ENCODE measurements at places on chromosomes 16 and 17.
A peak's percentile ranks its signal among the peaks of the same experiment; 100 is the strongest.

GRCh38 chr17:1839516-1839915 lies 9.7 kb downstream of the RPA1 start:
- DNase-seq: no peak

GRCh38 chr17:39755554-39756379 lies 18.0 kb downstream of the GRB7 start:
- DNase-seq: no peak

DNA sequence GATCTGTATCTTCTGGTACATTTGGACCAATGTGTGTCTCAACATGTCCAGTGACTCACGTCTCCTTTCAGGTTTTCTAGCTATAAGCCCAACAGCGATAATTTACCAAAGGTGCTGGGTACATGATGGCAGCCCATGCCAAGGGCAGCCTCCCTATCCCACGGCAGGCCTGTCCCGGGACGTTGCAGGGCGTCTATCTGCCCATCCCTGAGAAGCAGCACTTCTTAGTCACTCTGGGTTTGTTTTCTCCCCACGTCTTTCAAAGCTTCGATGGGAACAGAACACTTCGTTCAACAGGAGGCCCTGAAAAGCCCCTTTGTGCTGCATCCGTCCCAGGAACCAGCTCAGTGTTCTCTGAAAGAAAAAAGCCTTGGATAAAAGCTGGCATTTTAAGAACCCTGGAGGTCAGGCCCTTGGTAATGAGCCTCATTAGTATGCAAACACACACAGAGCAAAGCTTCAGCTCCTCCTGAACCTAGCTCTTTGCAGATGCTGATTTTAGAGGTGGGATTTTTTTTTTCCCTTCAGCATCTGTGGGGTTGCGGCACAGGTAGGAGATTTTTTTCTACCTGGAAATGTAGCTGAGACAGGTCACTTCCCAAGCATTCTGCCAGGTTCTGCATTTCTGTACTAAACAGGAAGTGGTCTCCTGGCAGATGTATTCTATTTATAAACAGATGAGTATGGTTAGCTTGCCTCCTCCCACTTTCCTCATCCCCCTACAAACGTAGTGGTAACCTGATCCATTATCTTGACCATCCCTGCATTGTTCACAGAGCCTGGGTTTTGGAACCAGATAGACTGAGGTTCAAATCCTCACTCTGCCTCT lies 17.5 kb upstream of the MT4 start:
- no peak for DNase-seq

GRCh38 chr17:57781386-57782061 lies 36.4 kb upstream of the CCDC182 start:
- DNase-seq: no peak

GRCh38 chr17:45852535-45853297 lies 8.0 kb downstream of the SPPL2C start:
- peak; percentile 64 for DNase-seq

GRCh38 chr16:17571499-17572093 lies 100.8 kb upstream of the XYLT1 start:
- no peak for DNase-seq

DNA sequence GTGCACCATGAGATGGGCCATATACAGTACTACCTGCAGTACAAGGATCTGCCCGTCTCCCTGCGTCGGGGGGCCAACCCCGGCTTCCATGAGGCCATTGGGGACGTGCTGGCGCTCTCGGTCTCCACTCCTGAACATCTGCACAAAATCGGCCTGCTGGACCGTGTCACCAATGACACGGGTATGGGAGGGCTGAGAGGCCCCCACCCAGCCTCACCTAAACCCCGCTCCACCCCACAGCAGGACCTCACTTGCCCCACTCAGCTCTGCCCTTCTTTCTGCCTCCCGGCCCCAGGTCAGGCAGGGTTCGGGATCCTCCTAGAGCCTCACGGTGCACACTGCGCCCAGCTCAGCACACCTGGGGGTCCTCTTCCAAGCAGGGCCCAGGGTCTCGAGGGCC lies 5.6 kb downstream of the ACE start:
- DNase-seq: no peak

DNA sequence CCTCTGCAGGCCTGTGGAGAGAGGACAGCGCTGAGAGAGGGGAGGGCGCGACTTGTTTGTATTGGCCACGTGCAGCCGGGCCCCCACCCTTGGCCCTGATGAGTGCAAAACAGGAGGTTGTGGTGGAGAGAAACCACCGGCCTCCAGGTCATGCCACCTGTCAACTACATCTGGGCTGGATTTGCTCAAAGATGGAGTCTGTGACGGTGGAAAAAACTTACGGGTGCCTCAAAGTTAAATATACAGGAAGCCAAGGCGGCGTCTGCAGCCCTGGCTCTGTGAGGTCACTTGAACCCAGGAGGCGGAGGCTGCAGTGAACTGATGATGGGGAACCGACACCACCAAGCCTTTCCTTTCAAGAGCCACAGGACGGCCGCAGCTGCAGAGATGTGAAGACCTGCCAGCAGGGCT lies 15.7 kb downstream of the C16orf74 start:
- no peak for DNase-seq

DNA sequence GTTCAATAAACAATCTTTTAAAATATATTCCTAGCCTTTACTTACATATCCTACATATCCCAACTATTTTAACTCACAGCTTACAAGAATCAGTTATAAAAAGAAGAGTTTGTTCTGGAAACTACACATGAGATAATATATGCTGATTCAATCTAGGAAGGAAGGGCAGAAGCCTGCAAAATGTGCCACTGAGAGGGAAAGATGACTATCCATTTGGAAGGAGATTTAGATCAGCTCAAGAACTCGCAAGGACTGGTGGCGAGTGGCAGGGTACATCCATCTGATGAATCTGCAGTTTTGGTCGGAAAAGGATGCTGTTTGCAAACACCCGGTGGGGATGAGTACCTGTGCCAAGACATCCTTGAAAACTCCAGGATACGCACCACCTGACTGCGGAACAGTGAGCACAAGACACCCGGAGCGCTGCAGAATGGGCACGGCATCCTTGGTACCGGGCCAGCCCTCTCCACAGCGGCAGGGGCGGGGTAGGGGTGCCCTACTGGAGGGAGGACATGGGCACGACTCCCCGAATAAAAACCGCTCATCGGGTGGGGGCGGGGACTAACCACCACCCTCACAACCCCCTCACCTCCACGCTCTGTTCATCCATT lies 723 bp downstream of the TRIM37 start:
- DNase-seq: peak; percentile 46

- DNase-seq: no peak
Observed at GRCh38 chr16:29719063-29719462, 26.7 kb downstream of the C16orf54 start.

- DNase-seq: no peak
Observed at GRCh38 chr16:65446427-65446826, 324.6 kb upstream of the CDH11 start.

GRCh38 chr17:64327201-64327930 lies 63.3 kb downstream of the PECAM1 start:
- no peak for DNase-seq

DNA sequence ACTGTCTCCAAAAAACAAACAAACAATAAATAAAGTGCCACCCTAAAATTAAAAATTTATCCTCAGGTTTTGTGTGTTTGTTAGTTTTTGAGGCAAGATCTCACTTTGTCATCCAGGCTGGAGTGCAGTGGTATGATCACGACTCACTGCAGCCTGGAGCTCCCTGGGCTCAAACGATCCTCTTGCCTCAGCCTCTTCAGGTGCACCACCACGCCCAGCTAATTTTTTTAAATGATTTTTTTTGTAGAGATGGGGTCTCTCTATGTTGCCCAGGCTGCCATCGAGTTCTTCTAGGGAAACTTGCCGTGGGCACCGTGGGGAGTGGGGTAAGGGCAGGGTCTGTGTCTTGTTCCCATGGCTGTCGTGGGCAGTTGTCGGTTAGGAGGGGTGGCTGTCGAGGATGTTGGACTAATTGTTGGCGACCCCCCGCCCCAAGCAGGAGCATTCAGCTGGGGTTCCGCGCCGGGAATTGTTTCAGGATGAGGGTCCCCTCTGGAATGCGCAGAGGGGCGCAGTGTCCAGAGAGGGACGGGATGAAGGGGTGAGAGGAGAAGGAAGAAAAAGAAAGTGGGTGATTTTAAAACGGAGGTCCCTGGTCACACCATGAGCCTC lies 1.1 kb upstream of the RNF213 start:
- DNase-seq: no peak

DNA sequence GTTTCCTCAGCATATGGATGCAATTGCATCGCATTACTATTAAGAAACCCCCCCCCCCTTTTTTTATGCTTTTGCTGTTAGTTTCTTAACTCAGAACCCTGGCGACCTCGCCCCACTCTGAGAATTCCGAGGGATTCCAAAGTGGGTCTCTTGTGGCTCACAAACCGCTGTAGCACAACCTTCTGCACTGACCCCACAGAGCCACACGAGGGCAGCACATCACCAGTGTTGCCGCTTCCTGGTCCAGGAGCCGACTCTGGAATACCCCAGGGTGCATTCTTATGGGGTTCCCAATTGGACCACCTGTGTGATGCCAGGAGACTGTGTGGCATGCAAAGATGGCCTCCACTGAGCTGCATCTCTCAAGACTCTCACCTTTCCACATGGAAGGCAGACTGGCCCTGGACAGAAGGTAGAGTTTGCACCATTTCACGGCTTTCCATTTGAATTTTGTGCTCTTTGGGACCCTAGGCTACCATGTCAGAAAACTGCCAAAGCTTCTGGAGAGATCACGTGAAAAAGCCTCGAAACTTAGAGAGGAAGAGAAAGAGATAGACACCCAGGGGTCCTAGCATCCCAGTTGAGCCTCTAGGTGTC lies 432.7 kb upstream of the ASIC2 start:
- DNase-seq: peak; percentile 60

DNA sequence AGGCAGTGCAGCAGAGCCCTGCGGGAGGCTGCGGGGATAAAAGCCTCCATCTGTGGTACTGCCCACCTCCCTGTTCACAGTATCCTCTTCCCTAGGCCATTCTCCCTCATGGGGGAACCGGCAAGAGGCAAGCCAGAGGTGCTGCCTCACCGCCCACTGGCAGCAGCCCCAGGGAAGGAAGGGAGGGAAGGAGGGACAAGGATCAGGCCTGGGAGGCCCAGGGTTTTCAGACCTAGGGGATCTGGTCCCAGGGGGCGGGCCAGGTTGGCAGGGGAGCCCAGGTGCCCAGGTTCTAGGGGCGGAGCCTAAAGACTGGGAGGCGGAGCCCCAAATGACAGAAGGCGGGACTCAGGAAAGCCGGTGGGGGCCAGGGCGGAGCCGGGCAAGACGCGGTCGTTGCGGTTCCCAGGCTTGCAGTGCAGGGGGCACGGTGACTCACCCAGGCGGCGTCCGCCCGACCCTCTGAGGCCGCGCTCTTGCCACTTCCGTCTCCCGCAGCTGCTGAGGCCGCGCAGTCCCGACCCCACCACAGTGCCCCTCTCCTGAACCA lies 3.0 kb upstream of the MTMR4 start:
- no peak for DNase-seq

DNA sequence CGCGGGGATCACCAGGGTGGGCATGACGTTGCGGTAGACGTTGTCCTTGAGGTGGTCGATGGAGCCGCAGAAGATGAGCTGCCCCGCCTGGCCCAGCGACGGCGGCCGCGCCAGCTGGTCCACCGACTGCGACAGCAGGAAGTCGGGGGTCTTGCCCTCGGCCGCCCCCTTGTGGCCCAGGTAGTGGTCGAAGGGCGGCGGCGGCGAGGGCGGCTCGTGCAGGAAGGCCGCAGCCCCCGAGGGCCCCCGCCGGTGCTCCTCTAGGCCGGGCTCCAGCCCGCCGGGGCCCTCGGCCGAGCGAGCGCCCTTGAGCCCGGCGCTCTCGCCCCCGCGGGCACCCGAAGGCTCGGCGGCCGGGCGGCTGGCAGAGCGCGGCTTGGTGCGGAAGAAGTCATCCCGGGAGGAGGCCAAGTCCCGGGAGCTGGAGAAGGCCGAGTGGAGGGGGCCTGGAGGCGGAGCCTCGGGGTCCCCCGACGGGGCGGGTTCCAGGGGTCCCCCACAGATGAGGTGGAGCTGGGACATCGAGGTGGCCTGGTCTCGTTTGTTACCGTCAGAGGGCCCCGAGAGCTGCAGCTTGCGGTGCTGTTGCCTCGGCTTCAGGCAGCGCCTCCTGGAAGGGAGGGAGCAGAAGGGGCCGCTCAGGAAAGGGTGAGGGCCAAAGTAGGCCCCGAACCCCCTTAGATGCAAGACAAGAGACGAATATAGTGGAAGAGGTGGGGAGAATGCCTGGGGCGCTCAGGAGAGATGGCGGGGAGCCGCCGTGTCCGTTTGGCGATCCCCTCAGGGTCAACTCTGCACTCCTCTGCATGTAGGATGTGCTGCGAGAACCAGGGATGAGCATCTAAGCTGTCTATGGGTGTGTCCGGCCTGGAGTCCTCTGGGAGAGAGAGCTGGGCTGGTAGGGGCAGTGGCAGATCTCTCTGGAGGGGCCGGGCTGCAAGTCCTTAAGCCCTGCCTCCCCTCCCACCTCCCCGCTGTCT lies 8.8 kb downstream of the FAM171A2 start:
- peak; percentile 62 for DNase-seq
